ENCODE measurements at places on chromosomes 3 and 15.

DNA sequence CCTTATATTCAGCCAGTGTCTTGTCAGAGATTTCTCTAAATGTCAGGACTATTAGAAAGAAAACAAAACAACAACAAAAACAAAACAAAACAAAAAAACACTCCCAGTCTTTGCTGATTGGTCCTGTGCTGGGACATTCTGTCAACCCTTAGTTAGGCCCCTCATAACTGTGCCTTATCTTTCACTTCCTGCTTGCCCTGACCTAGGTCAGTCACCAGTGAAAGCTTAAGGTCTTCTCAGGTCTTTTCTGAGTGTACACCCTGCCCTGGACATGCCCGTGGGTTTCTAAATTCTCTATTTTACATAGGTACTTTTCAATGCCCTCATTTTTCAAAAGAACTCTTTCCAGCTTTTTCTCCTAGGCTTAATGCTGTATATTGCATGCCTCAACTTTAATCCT lies 454.1 kb downstream of the GRM7 start:
- DNase-seq: no peak

DNA sequence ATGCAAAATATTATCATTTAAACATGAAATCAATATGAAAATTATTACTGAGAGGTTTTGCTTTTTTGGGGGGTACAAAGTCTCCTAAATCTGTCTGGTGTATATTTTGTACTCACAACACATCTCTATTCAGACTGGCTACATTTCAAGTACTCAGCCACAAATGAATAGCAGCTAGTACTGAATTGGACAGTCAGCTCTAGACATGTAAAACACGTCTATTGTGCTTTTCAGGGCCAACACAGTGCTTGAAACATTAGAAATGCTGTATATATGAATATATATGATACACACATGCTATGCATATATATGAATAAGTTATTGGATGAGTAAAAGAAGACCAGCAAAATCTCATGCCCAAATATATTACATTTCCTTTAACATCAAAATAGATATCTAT lies 103.8 kb upstream of the CFAP20DC start:
- DNase-seq: no peak

- DNase-seq: no peak
Measured at GRCh38 chr3:159169828-159170227, 368.0 kb downstream of the MFSD1 start.

DNA sequence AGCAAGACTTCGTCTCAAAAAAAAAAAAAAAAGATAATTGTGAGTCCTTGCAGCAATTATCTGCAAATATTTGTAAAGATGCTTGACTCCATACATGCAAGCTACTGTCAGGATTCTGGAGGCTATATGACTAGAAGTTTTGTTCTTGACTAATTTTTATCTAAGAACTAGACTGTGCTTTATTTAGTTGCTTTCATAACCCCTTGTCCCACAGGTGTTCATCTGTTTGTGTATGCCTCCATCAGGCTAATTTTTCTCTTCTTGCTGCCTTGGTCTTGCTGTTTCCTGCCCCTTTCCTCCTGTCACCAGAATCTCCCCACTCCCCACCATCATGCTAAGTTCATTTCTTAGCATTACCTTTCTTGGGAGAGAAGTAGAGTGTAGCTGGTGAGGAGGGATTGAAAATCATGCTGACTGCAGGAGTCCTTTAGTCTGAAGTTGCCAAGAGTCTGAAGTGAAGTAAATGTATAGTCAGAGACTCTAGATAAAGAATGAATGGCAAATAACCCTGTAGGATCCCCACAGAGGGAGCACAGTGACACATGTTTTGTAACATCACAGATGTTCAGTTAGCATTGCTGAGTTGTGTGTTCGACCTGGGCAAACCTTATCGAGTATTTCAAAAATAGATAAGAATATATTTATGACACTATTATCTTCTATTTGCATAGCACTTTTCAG lies 12.5 kb downstream of the ST3GAL6 start:
- no peak for DNase-seq

GRCh38 chr3:138289701-138290100 lies 40.0 kb downstream of the NME9 start:
- no peak for DNase-seq

DNA sequence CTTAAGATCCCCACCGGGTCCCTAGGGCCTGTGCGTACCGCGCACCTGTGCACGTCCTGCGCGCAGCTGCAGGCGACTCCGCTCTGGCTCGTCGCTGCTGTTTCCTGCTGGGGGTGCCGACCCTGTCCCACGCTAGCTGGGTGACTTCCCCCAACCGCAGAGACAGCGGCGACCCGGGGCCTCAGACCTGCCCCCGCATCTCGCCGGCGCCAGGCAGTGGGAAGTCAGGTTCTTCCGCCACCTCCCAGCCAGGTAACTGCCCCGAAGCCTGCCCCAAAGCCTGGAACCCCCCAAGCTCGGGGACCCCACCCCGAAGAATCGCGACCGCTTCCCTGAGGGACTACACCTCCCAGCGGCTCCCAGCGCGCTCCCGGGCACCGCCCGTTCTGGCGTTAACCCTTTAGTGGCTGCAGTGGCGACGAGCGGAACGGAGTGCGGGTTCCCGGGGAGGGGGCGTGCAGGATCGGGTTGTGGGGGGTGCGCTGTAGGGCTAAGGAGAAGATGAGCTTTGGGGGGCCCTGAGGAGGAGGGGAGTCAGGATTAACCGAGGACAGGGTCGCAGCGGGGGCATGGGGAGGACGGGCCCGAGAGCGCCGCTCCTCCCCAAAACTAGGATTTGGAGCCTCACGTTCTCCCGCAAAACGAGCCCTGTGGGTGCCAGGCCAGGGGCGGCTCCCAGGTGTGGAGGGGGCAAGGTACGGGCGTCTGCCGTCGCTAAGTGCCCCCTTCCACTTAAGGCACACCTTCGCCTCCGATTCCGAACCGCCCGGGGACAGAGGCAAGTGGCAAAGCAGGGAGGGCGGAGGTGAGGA lies 589 bp downstream of the NEIL1 start:
- DNase-seq: peak; percentile 66

DNA sequence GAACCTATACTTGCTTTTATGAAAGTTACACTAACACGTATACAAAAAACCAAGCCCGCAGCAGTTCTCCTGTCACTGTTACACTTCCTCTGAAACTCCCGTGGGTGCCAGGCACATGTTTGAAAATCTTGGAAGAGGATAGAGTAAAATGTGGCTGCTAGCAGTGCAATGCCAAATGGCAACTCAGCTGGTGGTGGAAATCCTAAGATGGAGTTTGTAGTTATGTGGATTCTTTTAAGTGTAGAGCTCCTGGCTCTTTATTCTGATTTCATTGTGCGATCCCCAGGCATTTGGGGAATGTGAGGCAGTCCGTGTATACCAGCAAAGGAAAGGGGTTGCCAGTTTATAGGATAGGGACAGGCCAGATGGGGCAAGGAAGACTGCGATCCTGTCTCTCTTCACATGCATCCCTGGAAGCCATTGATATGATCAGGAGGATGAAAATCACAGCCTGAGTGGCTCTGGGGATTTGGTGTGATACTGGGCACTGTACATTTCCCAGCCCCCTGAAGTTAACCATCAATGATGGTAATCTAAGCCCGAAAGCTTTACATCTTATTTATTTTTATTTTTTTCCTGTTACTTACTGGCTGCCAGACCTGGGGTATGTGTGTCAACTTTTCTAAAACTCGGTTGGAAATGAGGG lies 1.1 kb downstream of the STAC start:
- no peak for DNase-seq

GRCh38 chr15:62437753-62438152 lies 272.7 kb upstream of the C2CD4B start:
- no peak for DNase-seq

- DNase-seq: no peak
Measured at GRCh38 chr3:24160424-24161095, 215.5 kb downstream of the NR1D2 start.

- no peak for DNase-seq
Measured at GRCh38 chr15:74243431-74243830, 7.3 kb downstream of the CCDC33 start.

- no peak for DNase-seq
Measured at GRCh38 chr3:150394606-150395005, 13.5 kb upstream of the TSC22D2 start.

DNA sequence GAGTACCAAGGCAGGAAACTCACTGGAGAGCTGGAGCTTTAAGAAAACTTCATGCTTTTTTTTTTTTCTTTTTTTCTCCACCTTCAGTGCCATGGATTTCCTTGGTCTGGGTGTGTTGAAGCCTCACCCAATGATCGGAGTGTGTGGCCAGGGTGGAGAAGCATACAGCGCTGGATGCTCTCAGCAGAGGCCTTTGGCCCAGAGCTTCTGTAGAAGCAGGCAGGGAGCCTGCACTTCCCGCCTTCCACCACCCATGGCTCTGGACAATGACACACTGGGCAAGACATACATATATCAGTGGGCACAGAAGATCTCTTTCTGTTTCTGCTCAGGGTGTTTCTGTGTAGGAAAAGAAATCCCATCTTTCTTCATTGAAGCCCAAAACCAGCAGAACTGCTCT lies 55.8 kb upstream of the ACAD9 start:
- DNase-seq: no peak

DNA sequence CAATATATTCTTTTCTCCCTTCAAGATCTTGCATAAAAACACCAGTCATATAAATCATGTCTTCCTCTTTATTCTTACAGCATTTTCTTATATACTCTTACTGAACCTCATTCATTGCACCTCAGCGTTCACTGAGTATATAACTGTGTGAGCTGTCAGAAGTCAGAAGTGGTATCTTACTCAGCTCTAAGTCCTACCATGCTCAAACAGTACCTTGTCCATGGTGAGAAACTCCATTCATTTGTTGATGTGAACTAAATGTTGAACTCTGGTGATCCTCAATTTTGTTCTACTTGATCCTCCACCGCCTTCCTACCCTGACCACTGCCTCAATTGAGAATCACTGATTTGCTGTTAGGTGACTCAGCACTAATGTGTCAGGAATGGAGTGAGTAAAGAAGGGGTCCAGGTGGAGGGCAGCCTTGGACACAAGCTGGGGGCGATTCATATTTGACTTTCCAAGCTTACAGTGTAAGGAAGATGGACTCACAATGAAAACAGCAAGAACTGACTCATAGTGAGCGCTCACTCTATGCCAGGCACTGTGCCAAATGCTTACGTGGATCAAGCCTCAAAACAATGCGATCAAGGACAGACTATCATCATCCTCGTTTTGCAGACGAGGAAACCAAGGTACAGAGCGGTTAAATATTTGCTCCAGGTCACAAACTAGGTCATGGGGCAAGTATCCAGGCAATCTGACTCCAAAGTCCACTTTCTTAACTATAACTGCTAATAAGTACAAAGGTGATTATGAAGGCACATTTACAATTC lies 13.5 kb upstream of the ZFYVE19 start:
- no peak for DNase-seq

DNA sequence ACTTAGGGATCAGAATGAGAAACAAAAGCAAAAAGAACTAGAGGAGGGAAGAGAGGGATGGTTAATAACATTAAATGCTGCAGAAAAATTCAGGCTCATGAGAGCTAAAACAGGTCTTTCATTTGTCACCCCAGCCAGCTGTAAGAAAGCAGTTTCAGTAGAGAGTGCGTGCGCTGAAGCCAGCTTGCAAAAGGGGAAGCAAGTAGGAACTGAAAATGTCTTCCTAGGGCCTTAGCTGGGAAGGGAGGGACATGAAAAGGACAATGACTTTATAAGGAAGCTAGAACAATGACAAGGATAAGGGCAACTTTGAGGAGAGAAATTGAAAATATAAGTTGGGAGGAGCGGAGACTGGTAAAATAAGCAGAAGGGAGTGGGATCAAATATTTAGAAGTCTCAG lies 3.1 kb downstream of the CIAO2A start:
- DNase-seq: no peak

- DNase-seq: peak; percentile 58
Measured at GRCh38 chr3:32392536-32393302, 1.1 kb downstream of the CMTM7 start.

- no peak for DNase-seq
Measured at GRCh38 chr3:55343486-55344357, 143.4 kb downstream of the WNT5A start.

DNA sequence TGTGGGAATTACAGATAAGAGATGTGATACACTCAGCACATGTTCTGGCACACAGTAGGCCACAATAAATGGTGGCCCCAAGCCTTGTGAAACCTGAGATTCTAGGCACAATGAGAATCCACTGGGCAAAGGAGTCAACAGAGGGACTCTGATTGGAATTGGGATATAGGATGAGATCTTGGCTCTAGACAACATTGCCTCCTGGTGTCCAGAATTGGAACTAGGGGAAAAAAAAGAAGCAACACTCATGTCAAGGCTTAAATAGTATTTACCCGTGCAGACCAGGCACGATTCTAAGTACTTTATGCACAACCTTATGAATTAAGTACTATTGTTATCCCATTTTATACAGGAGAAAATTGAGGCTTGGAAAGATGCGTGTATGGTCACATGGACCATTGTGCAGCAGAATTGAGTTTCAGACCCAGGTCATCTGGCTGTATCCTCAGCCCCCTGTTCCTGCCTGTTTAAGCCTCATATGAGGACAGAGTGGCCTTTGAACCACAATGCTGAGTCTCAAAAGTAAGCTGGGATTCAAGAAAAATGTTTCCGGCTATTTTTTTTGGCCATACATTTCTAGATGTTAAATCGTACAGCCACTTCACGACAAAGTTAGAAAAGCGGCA lies 124.8 kb downstream of the SV2B start:
- no peak for DNase-seq

DNA sequence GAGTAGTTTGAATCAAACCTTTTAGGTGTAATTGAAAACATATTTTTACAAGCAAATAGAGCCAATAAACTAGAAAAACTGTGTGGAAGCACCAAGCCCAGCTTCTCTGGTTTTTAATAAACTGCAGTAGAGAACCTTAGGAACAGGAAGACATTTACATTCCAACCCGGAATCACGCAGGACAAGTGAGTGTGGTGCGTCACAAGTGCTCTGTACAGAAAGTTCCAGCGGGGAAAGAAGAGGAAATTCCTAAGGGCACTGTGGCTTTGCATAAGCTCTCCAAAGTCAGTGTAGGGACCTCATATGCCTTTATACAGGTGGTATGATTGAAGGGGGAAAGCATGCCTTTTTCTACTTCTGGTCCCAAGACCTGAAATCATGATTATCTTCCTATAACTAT lies 21.6 kb downstream of the COL8A1 start:
- no peak for DNase-seq

DNA sequence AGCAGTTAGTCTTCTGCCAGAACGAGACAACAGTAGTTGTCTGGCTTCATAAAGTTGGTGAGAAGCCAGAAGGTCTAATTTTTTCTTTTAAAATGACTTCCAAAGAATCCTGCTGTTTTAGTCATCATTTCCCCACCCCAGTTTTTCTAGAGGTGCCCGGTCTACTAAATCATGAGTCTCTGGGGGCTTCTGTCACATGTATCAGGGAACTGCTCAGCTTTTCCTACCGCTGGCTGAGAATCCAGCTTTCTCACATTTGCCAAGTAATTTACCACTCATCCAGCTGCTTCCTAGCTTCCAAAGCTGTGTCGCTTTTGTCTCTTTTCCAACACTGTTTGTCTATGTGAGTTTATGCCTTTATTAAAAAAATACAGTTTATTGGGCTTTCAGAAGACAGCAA lies 183.3 kb downstream of the NSUN3 start:
- DNase-seq: no peak

GRCh38 chr3:169701457-169701856 lies 37.9 kb upstream of the MECOM start:
- no peak for DNase-seq

GRCh38 chr3:13891492-13892073 lies 11.7 kb upstream of the WNT7A start:
- no peak for DNase-seq
